ENCODE measurements at places on chromosomes 16 and 17.

GRCh38 chr16:71540-72401 lies 660 bp downstream of the RHBDF1 start:
- no peak for DNase-seq

- DNase-seq: no peak
These were observed 157.4 kb downstream of the PRKCA start for GRCh38 chr17:66459811-66460270.

DNA sequence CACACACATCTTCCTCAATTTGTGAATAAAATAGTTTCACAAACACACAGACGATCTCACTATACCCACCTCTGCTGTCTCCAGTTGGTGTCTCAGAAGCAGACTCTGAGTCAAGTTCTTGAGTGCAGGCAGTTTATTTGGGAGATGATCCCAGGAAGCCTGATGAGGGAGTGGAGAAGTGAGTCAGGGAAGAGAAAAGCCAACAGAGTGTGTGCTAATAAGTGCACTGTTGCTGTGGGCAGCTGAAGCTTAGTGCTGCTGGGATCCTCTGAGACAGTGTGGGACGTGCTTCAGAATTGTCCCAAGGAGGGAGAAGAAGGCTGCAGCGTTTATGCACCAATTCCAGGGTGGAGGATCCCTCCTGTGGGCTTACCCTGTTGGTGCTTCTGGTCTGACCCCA lies 423.2 kb upstream of the C16orf82 start:
- DNase-seq: no peak

DNA sequence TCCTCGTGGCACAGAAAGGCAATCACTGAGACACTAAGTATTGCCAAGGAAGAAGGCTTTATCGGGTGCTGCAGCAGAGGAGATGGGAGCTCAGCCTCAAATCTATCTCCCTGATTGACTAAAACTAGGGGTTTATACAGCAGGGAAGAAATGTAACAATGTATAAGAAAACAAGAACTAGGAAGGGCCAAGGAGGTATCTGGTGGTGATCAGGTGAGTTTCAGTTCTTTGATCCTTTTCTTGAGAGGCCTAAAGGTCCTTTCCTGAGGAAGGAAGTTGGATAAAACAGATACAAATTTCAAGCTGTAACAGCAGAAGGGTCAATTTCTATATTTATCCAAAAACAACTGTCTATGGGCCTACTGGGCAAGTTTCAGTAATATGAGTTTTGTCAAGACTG lies 212.4 kb downstream of the COPRS start:
- DNase-seq: no peak

DNA sequence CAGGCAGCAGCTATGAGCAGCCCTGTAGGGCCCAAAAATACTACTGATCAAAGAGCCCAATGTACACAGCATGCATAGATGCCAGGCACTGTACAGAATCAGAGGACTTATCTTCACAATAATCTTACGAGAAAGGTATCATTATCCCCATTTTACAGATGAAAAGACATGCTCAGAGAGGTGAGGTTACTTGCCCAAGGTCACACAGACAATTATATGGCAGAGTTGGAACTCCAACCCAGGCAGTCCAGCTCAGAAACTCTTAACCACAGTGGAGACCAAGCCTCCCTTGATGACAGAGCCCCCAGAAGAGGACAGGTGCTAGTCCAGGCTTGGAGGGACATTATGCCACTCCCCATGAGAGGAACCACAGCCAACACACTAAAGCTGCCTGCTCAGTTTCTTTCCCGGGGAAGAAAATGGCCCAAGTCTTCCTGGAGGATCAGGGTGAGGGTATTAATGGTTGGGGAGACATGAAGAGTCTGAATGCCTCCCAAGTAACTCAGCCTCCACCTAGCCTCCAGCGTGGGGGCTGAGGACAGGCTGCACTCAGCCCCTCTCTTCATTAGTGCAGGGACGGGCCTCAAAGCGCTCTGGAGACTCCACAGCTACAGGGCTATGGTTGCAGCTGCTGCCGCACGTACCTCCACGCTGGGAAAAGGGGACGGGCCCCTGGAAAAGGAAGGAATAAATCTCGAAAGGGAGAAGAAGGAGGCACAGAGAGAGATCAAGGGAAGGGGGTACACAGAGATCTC lies 826 bp downstream of the UNC119 start:
- no peak for DNase-seq

GRCh38 chr17:72922219-72922618 lies 170.3 kb downstream of the SLC39A11 start:
- DNase-seq: no peak

DNA sequence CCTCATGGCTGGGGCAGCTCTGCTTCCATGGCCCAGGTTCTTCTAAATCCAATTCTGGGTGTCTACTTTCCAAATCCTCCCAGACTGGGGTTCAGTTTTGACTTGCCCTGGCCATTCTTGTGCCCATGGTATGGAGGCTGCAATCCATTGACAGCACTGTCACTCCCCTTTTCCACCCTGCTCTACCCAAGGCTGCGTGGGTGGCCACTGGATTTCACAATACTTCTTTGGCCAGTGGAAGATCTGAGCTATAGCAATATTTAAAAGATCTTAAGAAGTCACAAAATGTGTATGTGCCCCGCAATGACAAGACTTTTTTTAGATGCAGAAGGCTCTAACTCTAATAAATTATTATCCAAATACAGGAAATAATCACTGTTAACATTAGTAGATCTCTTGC lies 329.4 kb upstream of the CCL2 start:
- no peak for DNase-seq

GRCh38 chr17:77432742-77433141 lies 292.0 kb downstream of the SEC14L1 start:
- no peak for DNase-seq

DNA sequence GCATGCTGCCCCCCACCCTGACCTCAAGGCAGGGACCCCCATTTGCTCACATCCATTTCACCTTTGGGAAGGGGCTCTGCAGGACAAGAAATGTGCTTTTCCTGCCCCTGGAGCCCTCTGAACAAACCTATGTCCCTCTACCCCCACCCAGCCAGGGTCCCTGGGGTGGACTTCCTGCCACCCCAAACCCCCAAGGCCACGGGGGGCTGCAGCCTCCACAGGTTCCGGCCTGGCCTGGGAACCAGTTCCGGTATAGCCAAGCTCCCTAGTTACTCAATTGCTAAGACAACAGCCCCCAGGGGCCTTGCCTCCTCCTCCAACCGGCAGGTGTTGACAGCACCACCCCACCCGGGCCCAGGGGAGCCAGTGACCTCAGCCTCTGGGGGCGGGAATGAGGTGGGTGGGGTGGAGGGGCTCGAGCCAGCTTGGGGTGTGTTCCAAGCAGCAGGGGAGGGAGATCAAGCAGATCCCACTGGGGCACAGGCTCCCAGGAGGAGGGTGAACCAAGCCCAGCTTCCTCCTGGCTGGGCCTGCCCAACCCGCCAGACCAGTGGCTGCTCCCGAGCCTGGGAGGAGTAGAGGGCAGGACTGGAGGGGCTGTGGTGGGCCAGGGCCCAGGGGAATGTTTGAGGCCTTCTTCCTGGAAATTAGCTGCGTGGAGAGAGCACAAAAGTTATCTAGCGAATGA lies 6.6 kb downstream of the PNMT start:
- no peak for DNase-seq

DNA sequence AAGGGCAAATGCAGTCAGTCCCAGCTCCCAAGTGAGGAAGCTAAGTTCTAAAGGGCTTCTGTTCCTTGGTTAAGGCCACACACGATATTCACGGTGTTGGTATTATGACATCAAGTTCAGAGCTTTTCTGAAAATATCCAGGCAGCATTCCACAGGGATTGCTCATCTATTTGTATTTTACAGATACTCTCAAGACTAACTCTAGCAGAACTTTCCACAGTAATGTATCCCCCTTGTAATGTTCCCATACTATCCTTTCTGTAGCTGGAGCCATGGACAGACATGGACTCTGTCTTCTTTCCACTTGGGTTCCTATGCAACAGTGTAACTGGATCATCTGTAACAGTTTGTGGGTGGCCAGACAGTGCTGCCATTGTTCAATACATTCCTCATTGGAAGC lies 13.5 kb downstream of the SDR42E1 start:
- DNase-seq: no peak

- no peak for DNase-seq
These were observed 27.3 kb downstream of the NGFR start for GRCh38 chr17:49522357-49522890.

DNA sequence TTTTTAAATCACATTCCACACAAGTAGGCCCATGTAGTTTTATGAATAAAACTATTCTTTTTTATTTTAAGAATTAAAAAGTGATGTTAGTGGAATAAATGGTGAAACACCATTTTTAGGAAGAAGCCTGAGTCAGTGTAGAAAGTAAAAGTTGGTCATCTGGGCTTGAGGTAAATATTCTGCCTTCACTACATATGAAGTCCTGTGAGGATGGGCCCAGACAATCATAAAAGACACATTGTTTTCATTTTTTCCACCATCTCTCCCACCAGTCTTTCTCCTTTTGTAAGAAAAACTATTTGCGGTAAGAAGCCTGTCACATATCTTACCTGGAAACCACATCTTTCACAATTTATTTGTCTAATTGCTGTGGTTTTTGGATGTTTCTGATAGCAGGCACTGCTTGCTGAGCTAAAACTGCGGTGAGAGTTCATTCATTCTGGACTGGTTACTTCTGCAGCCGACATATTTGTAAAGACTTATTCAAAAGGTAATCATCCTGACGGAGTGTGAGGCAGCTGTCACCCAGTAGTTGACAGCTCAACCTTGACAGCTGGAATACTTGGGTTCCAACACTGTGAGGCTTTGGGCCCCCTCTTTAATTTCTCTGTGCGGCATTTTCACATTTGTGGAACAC lies 10.6 kb upstream of the RFFL start:
- no peak for DNase-seq

DNA sequence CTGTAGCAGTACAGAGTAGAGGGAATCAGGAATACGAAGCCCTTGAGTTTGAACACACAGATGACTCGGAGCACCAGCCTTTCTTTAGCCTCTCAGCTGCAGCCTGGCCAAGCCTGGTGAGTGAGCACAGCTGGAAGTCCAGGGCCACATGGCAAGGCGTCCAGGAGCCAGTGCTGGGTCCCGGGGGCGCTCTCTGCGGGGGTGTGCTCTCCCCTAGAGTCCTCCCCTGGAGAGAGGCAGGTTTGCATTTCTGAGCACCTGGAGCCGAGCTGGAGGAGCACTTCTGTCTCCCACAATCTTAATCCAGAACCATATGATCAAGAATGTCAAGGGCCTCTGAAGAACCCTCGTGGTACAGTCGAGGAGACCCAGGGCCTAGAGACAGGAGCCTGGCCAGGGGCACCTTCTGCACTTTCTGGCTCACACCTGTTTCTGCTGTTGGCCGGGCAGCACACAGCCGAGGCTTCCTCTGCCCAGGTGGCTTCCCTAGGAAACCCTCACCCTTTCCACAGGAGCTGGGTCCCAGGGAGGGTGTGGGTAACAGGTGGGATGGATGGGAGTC lies 78.3 kb downstream of the PLD6 start:
- no peak for DNase-seq

- DNase-seq: peak; percentile 85
These were observed 30.8 kb downstream of the USP10 start for GRCh38 chr16:84730406-84731106.

DNA sequence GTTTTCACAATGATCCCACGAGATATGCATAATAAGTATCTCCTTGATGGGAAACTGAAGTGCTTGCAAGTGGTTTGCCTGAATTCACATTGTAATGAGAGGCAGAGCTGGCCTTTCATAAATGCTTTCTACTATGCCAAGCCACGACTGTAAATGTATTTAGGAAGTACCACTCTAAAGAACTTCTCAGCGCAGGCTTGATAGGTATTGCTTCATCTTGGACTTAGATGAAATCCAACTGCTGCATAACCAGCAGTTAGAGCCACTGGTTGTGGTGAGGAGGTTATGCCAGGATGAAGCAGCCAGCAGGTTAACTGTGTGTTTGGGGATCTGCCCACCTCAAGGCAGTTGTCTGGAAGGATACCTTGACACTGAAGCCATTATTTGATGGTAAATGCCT lies 26.8 kb downstream of the MARCHF10 start:
- no peak for DNase-seq

DNA sequence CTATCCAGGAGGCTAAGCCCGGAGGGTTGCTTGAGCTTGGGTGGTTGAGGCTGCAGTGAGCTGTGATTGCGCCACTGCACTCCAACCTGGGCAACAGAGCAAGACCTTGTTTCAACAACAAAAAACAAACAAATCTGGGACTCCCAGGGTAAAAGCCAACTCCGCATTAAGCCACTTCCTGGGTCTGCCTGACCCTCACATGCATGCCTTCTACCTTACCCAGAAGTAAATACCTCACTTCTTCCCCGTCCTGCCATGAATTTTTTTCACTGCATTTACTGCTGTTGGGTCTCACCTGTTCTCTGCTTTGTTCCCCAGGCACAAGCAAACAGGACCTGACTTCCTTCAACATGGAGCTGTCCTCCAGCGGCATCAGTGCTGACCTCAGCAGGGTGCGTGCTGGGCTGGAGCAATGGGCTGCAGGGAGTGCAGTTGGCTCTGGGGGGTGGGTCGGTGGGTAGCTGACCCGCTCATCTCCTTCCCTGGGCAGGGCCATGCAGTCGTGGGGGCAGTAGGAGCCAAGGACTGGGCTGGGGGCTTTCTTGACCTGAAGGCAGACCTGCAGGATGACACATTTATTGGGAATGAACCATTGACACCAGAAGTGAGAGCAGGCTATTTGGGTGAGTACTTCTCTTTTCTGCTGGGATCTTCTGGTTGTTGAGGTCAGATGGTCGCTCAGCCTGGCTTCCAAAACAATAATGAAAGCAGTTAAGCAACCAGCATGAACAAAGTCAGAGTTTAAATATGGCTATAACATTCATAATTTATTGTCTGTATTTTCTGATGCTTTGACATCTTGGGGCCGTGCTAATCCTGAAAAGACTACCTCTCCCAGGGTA lies 16.4 kb downstream of the ITGAL start:
- DNase-seq: no peak

DNA sequence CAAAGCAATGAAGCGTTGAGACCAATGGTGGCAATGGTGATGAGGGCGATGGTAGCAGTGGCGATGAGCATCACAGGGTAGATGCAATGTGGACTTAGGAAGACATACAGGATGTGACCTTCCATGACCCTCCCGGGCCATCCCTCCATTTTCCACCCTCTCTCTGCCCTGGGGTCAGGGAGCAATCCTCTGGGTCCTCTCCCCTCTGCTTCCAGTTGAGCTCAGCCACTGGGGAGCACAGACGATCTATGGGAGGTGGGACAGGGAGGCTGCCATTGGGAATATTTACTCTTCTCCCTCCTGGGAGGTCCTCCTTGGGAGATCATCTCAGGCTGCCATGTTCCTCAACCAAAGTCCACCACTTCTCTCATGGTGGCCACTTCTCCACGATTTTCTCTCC lies 260.7 kb upstream of the FOXF1 start:
- DNase-seq: no peak

Measured in hematopoietic multipotent progenitor cell treated with erythropoietin and hydrocortisone succinate and interleukin-3 and kit ligand, for 17 days (in vitro differentiated cells).